Fibroblast of mammary gland (primary cell): ENCODE measurements at places on chromosomes 5 and 9.
A peak's percentile ranks its signal among the peaks of the same experiment; 100 is the strongest.

- peak; percentile 67 for DNase-seq
These were observed 22.8 kb downstream of the SARDH start for GRCh38 chr9:133715295-133715865.

GRCh38 chr9:83283528-83283927, 220.6 kb upstream of the RASEF start:
- DNase-seq: no peak

- no peak for DNase-seq
These were observed 8.9 kb downstream of the LCN1 start for GRCh38 chr9:135530146-135530545.

DNA sequence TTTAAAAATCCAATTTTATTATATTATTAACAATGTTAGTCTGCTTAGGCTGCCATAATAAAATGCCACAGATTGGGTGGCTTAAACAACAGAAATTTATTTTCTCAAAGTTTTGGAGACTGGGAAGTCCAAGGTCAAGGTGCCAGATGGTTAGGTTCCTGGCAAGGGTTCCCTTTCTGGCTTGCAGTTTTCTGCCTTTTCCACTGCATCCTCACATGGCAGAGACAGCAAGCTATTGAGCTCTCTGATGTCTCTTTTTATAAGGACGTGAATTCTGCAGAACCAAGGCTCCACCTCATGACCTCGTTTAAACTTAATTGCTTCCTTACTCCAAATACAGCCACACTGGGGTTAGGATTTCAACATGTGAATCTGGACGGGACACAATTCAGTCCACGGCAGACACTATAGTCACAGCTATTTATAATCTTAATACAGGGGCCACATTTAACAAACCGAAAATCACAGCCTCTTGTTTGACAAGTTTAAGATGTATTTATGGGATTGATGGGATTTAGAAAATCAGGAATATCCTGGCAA, 174.9 kb upstream of the PUM3 start:
- no peak for DNase-seq

DNA sequence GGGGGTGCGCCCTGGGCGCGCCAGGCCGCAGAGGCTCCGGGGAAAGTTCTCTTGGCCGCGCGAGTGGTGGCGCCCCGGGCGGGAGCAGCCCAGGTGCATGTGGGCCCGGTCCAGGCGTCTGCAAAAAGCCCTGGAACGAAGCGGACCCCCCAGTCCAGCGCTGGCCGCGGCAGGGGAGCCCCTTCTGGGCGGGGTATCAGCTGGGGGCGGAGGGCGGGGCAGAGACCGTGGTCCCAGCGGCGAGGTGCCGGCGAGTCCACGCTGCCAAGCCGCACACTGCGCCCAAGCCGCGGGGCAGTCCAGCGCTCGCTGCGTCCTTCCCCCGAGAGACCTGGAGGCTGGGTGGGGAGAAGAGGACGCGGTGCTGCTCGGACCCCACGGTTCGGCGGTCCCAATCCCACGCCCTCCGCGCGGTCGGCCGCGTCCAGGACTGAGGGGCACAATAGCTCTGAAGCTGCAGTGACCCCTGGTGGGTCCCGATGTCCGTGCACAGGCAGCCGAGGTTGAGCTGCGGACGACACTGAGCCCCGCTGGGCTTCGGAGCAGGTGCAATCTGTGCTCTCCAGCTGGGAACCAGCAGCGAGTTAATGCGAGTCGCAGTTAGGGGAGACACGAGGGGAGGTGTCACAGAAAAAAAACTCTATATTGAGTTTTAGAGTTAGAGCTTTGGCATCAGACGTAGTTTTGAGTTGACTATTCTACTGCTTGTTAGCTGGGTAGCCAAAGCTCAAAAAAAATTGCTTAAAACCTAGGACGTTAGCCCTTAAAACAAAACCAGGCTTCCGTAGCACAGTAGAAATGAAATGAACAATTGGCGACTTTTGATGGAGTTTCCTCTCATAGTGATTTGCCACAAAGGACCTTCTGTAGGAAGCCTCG, 1.1 kb upstream of the EPB41L4A start:
- DNase-seq: peak; percentile 47
